Stimulated activated CD4-positive, alpha-beta T cell treated with anti-CD3 and anti-CD28 coated beads, Interleukin-15, amount 100 ng/mL, for 1 hour (primary cell): ENCODE measurements at places on chromosomes 5 and 9.

DNA sequence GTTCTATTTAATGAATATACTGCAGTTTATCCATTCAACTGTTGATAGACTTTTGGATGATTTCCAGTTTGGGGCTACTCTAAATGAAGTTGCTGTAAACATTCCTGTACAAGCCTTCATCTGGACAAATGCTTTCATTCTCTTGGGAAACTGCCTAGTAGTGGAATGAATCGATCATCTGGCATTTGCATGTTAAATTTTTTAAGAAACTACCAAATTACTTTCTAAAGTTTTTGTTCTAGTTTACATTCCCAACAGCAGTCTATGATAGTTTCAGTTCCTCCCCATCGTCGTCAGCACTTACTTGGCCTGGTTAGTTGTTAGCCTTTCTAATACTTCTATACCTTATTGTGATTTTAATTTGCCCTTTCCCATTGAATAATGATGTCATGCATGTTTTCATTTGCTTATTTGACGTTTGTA lies 306.3 kb downstream of the FER start:
- DNase-seq = no peak

DNA sequence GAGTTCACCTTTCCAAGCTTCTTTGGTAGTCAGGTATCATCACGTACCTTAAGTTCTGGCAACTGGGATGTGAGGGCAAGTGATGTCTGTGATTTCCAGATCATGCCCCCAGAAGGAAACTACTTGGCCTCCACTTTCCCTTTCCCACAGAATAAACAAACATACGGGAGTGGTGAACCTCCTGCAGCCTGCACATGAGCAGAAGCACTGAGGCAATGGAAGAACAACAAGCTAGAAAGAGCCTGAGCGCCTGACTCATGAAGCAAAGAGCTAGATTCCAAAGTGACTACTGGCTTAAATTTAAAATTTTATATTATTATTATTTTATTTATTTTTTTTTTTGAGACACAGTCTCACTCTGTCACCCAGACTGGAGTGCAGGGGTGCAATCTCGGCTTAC lies 35.0 kb downstream of the ARL15 start:
- DNase-seq = no peak

GRCh38 chr5:179817890-179818745 lies 2.6 kb upstream of the SQSTM1 start:
- DNase-seq = no peak

GRCh38 chr5:50653946-50654345 lies 12.5 kb upstream of the PARP8 start:
- DNase-seq = no peak

- DNase-seq = no peak
These were observed 282.9 kb downstream of the ARHGEF28 start for GRCh38 chr5:73908846-73909245.

DNA sequence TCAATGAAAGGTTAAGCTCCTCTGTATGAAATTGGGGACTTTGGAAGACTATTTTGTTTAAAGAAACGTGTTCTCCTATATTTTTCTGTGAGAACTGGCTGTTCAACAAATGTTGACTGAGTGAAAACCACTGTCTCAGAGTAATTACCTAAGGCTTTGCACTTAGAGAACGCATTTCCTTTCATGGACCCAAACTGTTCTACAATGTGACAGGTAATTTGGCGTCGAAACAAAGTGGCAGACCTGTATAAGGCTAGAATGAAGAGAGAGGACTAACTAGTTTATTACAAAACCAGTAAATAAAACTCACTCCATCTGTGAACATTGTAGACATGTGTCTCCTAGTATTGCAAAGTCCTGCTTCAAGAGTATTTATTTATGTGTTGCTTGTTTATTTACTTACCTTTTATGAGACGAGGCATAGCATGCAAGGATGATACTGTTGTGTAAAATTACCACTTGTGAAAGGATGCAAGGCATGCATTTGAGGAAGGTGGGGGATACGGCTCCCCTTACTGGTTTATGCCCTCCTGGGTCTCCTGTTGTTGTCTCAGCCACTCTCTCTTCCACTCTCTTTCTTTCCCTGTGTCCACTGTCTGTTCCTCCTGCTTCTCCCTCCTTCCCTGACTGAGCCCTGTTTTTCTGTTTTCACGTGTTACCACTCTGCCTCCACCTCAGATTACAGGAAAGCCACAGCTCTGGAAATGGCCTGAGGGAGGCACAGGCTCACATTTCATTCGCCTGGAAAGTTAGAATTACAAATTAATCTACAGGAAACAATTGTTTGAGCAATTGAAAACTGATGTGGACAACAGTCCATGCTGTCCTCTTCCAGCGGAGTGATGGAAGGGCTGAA lies 444.0 kb upstream of the ZNF608 start:
- DNase-seq = no peak

DNA sequence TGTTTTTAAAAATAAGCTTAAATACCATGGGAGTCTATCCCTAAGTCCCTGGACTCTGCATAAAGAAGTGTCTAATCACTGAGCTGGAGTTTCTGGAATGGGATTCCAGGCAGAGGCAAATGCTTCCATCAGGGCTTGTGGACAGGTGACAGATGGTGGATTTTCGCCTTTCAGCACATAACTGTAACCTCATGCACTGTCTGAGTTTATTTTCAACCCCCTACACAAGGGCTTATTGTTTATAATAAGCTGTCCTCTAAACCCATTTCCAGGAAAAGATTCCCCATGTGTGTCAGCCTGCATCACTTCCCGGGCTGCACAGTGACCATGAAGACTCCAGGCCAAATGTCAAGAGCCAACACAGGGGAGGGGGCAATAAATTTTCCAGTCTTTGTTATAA lies 264.0 kb downstream of the PIK3R1 start:
- no peak for DNase-seq

DNA sequence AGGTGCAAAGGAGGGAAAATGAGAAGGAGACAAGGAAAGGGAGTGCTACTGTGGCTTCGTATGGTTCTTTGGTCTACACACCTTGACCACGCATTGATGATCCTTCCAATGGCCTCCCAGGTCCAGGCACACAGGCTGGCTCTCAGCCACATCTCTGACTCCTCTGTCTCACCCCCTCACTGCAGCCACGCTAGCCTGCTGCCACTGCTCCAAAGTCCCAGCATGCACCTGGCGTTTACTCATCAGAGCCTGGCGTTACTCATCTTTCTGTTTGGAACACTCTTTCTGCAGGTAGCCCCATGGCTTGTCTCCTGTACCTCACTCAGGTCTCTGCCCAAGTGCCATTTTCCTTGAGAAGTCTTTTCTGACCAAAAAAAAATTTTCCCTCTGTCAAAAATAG lies 195.5 kb downstream of the SNCAIP start:
- no peak for DNase-seq

GRCh38 chr5:112554101-112554977 lies 135.3 kb upstream of the EPB41L4A start:
- DNase-seq = no peak

DNA sequence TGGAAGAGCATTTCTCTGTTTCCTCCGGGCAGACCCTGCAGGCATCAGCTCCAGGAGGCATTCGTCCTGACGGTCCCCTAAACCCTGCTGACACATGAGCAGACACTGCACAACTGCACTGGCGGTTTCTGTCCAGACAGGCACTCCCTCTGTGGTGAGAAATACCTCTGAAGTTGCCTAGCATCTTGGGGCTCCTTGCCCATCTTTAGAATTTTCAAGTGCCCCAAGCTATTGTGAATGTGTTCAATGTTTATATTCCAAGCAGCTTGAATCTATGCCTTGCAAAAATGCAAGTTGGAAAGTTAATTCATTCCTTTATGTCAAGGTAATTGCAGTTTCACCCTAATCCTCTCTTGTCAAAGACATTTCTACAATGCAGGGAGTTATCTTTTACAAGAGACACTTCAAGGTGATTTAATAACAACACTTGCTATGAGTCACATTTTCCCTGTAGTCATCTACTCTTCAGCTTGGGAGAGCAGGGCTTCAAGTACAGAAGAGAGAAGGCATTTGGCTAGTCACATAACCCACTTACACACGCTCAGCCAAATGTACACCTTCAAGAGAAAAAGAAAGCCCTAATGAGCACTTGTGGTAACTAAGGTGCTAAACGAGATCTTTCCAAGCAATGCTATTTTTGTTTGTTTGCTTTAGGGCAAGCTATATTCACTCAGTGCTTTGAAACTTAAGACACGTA lies 302.5 kb downstream of the MLLT3 start:
- no peak for DNase-seq

DNA sequence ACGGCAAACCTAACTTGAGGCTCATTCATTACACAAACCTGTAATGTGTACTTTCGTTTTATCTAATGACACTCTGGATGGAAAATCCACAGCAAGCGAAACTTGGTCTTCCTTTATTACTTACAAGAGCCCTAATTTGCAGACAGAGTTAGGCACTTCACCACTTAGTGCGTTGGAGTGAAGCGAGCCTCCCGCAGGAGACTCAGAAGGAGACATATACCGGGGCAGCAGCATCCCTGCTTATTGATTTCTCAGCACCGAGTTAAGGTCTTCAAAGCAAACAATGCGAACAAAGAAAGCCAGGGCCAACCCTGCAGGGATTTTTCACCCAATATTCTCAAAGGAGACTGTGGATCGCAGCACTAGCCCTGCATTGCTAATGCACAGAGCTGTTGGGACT lies 28.6 kb downstream of the LSM11 start:
- no peak for DNase-seq

- no peak for DNase-seq
These were observed 33.8 kb downstream of the GPBP1 start for GRCh38 chr5:57207681-57208080.

DNA sequence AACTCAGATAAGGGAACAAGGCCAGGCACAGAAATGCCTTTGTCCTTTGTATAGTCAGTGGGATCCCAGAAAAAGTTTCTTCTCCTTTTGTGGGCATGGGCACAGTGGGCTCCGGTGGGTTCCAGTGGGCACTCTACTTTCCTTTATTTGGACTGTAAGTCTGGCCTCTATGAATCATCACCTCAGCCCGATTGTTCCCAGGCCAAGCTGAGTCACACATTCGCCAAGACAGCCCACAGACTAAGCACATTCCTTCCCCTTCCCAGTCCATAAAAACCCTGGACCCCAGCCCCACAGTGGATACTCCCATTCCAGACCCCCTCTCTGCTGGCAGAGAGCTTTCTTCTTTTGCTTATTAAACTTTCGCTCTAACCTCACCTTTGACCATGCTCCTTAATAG lies 165.0 kb downstream of the FBXL17 start:
- DNase-seq = no peak

GRCh38 chr5:82537687-82538306 lies 259.6 kb upstream of the RPS23 start:
- no peak for DNase-seq

GRCh38 chr5:45060724-45061123 lies 252.0 kb downstream of the MRPS30 start:
- no peak for DNase-seq

DNA sequence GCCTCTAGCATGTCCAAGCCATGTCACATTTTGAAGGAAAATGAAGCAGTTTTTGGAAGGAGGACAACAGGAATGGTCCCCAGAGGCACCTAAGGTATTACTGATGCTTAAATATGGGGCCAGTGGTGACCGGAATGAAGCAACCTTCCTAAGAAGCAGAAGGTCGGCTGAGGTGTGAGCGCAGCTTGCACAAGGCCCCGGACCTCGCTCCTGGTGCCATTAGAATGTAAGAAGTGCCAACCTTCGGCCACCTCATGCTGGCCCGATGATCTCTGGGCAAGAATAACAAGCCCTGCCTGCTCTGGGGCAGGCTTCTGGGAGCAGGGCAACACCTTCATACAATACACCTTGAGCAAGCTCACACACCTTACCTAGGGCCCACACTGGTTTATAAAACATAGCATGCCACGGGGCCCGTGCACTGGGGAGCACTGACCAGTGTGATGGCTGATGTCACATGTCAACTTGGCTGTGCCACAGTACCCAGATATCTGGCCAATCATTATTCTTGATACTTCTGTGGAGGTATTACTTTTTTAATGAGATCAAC lies 21.9 kb downstream of the SEMA4D start:
- no peak for DNase-seq

- DNase-seq = no peak
These were observed 85.2 kb upstream of the CDH12 start for GRCh38 chr5:22938362-22938761.
